ENCODE measurements at places on chromosomes 16 and 17. TPM values are rescaled to one million over a fixed set of nuclear protein-coding genes. Genes with fewer than 3 reads are reported as not detected.

DNA sequence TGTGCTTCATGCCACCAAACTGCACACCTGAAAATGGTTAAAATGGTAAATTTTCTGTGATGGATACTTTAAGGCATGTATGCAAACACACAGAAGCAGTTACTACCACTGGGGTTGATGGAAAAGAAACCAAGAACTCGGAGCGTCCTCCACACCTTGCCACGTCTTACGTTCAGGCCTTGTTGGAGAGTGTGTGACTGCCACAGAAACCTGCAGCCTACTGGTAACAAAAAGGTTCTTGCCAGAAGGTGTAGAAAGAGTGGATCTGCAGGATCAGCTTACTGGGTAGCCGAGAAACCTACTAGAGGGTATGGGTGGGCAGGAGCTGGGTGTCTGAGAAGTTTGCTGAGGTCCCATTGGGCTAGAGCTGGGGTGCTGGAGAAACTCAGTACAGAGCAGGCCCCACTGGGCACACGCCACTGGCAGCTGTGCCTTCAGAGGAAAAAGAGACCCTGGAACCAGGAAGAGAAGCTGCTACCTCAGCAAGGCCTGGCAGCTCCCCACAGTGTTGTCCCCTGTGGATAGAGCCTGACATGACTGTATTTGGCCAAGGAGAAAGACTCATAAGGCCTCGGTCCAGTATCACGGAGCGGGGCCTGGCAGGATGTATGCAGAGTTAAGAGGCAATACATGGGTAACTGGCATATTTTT is 204.6 kb downstream of the SEC14L1 start:
- peaks cover 39% of the 10 kb centered on the region for H3K4me1 ChIP-seq
- no peak for DNase-seq
- no peaks in the 10 kb centered on the region for H3K27me3 ChIP-seq
- H3K4me3 ChIP-seq: no peak overlapping the region
- H3K36me3 ChIP-seq: no peaks in the 10 kb centered on the region

KRT39 gene
- not detected for total RNA-seq

GRCh38 chr16:7967996-7968509 is 622.3 kb downstream of the TMEM114 start:
- no peaks in the 10 kb centered on the region for H3K4me1 ChIP-seq
- DNase-seq: no peak
- H3K27me3 ChIP-seq: no peaks in the 10 kb centered on the region
- H3K4me3 ChIP-seq: no peak overlapping the region
- H3K27ac ChIP-seq: no peak overlapping the region

DNA sequence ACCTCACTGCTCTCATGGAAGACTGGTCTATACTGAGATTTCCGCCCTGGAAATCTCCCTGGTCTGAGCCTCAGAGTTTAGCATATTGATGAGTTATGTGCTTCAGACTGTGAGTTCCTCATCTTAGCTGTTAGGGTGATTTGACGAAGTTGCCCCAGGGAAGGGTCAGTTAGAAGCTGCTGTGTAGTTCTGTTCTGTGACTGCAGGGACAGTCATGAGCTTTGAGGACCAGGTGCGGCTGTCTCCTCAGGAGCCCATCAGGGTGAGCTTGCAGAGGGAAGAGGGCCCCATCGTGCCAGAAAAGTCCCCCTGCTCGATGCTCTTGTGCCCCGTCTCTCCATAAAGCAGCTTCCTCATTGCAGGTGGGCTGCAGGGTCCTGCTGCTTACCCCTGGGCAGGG is 28.3 kb upstream of the IL17C start:
- H3K27me3 ChIP-seq: no peaks in the 10 kb centered on the region
- H3K4me3 ChIP-seq: no peak overlapping the region
- H3K27ac ChIP-seq: no peak overlapping the region
- H3K36me3 ChIP-seq: no peaks in the 10 kb centered on the region

DNA sequence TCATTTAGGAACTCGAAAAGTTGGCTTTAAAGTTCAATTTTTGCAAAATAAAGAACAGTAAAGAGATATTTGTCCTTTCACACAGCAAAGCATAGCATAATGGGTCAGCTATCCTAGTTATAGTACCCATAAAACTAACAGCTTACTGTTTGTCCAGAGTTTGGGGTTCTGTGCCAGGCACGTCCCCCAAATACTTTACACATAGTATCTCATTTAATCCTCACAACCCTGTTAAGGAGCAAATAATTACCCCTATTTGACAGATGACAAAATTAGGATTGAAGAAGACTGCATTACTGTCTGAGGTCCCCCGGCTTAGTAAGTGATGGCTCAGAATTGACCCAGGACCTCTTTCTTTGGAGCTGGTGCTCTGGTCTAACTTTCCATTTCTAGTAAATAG is 52.6 kb downstream of the MYO1D start:
- H3K27ac ChIP-seq: no peak overlapping the region
- H3K4me1 ChIP-seq: peaks cover 11% of the 10 kb centered on the region

- no peak for DNase-seq
- H3K27me3 ChIP-seq: no peaks in the 10 kb centered on the region
- H3K27ac ChIP-seq: no peak overlapping the region
- H3K36me3 ChIP-seq: no peaks in the 10 kb centered on the region
- no peak overlapping the region for H3K4me3 ChIP-seq
Observed at GRCh38 chr17:76676629-76677028, 33.1 kb upstream of the ST6GALNAC1 start.

- no peaks in the 10 kb centered on the region for H3K4me1 ChIP-seq
- DNase-seq: no peak
- no peak overlapping the region for H3K27ac ChIP-seq
- H3K36me3 ChIP-seq: peaks cover 100% of the 10 kb centered on the region
- H3K4me3 ChIP-seq: no peak overlapping the region
Observed at GRCh38 chr17:43517615-43518386, 28.3 kb downstream of the ETV4 start.

PLEKHM1 gene
- total RNA-seq: 58.4 TPM

TOX3 gene
- 3.0 TPM for total RNA-seq

DNA sequence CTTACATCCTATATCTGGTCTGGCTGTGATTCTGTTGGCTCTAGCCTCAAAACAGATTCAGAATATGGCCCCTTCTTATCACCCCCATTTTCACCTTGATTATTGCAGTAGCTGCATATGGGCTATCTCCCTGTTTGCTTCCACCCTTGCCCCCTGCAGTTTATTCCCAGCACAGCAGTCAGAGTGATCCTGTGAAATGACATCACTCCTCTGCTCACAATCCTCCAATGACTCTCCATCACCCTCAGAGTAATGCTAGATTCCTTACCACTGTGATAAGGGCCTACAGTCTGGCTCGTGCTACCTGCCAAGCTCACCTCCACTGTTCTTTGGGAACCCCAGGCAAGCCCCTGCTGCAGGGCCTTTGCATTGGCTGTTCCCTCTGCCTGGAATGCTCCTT is 92.5 kb downstream of the ASIC2 start:
- H3K36me3 ChIP-seq: no peaks in the 10 kb centered on the region
- H3K27me3 ChIP-seq: no peaks in the 10 kb centered on the region
- H3K27ac ChIP-seq: no peak overlapping the region

GRCh38 chr17:8287651-8288335 is 677 bp upstream of the RANGRF start:
- H3K27ac ChIP-seq: peak overlapping the region; percentile 94
- H3K4me3 ChIP-seq: peak overlapping the region; percentile 81
- no peak for DNase-seq
- no peaks in the 10 kb centered on the region for H3K36me3 ChIP-seq
- H3K4me1 ChIP-seq: peaks cover 35% of the 10 kb centered on the region
- no peaks in the 10 kb centered on the region for H3K27me3 ChIP-seq

FXR2 gene
- total RNA-seq: 34.6 TPM

DNA sequence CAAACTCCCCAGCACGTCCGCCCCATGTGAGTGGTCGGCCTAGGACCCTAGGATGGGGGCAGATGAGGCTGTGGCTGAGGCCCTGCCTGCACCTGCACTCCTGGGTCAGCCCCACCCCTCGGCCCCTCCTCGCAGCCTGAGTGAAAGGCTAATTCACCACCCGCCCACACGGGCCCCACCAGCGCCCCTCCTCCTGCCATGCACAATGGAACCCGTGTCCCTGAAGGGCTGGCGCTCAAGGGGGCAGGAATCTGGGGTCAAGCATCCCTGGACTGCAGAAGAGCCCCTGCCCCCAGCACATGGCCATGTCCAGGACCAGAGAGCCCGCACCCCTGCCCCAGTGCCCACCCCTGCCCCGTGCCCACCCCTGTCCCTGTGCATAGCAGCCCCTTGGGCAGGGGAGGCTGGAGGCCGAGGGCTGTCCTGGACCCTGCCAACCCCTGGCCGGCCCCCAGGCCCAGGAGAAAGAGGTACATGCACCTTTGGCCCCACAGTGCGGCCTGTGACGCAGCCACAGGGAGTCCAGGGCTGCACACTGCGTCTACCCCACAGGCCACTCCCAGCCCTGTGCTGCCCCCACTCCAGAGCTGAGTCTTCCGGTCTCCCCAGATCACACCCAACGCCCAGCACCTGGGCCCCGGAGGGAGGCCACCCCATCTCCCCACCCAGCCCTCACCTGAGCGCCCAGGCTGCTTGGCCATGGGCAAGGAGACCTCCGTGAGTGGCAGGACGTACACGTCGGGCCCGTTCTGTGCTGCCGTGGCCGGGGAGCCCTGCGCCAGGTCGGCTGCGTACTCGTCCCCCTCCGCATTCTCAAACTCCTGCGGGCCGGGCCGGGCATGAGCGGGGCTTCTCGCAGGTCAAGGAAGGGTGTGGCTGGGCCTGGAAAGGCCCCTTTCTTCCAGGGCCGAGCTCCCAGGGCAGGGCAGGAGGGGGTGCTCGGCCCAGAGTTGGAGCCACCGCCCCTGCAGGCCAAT is 34.6 kb upstream of the PVALEF start:
- H3K4me1 ChIP-seq: no peaks in the 10 kb centered on the region
- peaks cover 24% of the 10 kb centered on the region for H3K36me3 ChIP-seq
- no peak for DNase-seq

DNA sequence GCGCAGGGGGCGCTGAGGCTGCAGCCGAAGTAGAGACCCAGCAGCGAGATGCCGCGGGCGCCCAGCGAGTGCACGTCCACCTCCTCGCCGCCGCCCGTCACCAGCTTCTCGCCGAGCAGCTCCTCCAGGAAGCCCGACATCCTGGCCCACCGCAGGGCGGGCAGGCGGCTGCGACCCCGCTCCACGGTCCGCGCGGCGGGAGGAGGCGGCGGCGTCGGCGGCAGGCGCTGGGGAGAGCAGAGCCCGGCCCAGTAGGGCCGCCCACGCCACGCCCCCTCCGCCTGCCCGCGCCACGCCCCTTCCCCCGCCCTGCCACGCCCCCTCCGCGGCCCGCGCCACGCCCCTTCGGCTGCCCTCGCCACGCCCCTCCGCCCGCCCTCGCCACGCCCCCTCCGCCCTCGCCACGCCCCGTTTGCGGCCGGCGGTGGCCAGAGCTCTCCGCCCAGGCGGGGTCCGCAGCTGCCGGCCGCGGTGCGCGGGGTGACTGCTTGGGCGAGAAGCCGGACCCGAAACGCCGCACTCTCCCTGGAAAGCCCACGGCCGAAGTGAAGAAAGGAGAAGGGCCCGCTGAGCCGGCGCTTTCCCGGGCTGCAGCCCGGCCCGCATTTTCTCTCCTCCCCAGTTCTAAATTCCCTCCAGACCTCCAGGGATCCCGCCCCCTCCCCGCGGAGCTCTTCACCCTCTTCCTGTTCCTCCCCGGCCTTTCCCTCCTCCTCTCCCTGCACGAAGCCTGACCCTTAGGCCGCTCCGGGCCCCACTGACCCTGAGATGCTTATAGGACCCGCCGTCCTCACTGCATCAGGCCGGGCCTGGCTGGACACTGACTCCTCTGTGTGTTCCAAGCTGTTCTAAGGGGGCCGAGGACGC is at the start of gene NXN:
TSS of gene NXN (minus strand) at position 238 of the 867 bp plus-strand sequence.
- H3K27me3 ChIP-seq: no peaks in the 10 kb centered on the region
- peak; percentile 87 for DNase-seq
- peaks cover 42% of the 10 kb centered on the region for H3K4me1 ChIP-seq
- H3K27ac ChIP-seq: peak within 1 kb of the TSS; percentile 76
- H3K36me3 ChIP-seq: no peaks in the 10 kb centered on the region

ZG16B gene
- 0.61 TPM for total RNA-seq

DNA sequence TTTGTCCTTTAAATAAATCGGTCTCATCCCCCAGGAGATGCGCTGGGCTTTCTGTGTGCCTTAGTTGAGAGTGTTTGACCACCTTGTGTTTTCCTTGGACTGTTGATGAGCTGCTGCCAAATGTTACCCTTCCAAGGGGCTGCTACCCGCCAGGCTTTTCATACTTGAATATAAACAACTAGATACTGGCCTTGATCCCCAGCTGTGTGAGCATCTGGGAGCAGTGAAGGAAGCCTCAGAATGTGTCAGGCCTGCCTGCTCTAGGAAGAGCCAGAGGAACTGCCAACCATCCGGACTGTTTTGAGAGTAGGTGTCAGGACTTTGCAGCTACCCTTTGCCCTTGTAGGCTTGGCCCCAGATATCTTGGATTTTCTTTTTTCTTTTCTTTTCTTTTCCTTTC is 57.8 kb downstream of the LDHD start:
- no peak overlapping the region for H3K4me3 ChIP-seq
- H3K36me3 ChIP-seq: no peaks in the 10 kb centered on the region
- no peak for DNase-seq
- no peaks in the 10 kb centered on the region for H3K27me3 ChIP-seq

DNA sequence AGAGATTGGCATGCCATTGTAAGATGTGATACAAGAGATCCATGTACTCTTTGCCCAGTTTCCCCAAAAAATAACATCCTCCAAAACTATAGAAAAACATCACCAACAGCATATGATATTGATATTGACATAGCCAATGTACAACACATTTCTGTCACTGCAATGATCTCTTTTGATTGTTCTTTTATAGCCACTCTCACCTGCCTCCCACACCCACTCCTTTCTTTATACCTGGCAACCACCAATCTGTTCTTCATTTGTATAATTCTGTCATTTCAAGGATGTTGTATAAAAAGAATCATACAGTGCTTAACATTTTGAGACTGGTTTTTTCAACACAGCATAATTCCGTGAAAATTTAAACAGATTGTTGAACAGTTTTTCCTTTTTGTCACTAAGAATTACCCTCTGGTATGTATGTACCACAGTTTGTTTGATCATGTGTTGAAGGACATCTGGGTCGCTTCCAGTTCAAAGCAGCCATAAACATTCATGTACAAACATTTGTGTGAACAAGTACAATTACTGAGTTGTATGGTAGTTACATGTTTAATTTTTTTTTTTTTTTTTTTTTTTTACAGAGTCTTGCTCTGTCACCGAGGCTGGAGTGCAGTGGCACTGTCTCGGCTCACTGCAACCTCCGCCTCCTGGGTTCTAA is 9.9 kb downstream of the KRTAP9-1 start:
- no peaks in the 10 kb centered on the region for H3K36me3 ChIP-seq
- H3K4me1 ChIP-seq: no peaks in the 10 kb centered on the region
- H3K27ac ChIP-seq: no peak overlapping the region

GRCh38 chr16:88526008-88526905 is 43.9 kb upstream of the ZC3H18 start:
- no peak overlapping the region for H3K27ac ChIP-seq
- peak; percentile 68 for DNase-seq
- H3K36me3 ChIP-seq: no peaks in the 10 kb centered on the region
- peaks cover 4% of the 10 kb centered on the region for H3K4me1 ChIP-seq

SHBG gene
- total RNA-seq: not detected

DNA sequence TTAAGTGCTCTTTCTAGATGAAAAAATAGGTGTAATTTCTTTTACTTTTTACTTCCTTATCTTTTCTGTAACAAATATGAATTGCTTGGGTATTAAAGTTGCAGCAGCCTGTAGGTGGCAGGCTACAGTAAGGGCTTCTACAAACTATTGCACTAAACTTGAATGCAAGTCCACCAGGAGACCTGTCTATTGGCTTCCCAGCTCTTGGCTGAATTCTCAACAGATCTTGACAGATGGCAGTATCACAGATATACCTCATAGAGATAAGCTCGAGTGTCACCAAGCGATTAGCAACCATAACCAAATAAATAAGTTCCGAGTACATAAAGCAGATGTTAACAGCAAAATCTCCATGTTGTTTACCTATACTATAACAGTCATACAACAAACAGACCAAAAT is 5.9 kb downstream of the BBS2 start:
- peaks cover 2% of the 10 kb centered on the region for H3K4me1 ChIP-seq
- no peak overlapping the region for H3K27ac ChIP-seq
- no peak overlapping the region for H3K4me3 ChIP-seq
- H3K36me3 ChIP-seq: no peaks in the 10 kb centered on the region
- no peaks in the 10 kb centered on the region for H3K27me3 ChIP-seq
